ENCODE measurements at places on chromosomes 2 and 18.
A peak's percentile ranks its signal among the peaks of the same experiment; 100 is the strongest.

DNA sequence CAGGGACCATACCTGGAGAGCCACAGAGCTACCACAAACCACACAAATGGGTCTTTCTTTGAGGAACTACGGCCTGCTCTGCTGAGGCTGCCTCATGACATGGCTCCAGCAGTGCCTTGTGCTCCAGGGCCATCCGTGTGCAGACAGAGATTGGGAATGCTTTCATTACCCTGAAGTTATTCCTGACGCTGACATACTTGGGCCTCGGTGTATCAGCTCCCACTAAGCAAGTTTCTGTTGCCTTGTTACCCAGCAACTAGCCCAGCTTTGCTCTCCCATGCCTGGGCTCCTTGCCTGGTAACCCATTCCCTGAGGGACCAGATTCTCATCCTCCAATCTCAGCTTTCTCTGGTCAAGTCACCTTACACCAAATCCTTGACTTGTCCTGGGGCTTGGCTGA, 80.3 kb upstream of the FZD7 start:
- DNase-seq, result no peak

GRCh38 chr18:1559563-1559962, 654.9 kb downstream of the ADCYAP1 start:
- no peak for DNase-seq

DNA sequence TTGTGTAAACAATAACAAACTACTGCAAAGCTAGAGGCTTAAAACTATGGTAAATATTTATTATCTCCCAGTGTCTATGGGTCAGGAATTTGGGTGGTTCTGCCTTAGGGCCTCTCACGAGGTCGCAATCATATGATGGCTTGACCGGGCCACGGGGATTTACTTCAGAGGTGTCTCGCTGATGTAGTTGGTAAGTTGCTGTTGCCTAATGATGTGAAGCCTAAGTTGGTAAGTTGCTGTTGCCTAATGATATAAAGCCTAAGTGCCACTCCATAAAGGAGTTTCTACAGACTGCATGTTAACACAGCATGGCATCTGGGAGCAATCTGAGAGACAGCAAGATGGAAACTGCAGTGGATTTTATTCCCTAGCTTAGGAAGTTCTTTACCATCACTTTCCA, 35.8 kb downstream of the FMNL2 start:
- DNase-seq, result no peak

GRCh38 chr18:7725897-7726296, 158.8 kb downstream of the PTPRM start:
- no peak for DNase-seq

DNA sequence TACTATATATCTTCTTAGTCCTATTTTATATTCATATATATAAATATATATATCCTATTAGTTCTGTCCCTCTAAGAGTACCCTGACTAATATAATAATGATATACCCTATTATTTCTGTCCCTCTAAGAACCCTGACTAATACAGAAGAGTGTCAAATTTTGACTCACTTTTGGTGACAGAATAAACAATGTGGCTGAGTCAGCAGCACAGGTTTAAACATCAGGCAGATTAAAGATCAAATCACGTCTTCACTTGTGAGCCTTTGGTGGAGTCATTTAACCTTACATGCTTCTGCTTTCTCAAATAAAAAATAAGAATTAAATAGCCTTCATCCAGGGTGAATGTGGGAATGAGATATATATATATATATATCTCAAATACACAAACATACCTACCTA, 615.9 kb upstream of the GCFC2 start:
- no peak for DNase-seq

DNA sequence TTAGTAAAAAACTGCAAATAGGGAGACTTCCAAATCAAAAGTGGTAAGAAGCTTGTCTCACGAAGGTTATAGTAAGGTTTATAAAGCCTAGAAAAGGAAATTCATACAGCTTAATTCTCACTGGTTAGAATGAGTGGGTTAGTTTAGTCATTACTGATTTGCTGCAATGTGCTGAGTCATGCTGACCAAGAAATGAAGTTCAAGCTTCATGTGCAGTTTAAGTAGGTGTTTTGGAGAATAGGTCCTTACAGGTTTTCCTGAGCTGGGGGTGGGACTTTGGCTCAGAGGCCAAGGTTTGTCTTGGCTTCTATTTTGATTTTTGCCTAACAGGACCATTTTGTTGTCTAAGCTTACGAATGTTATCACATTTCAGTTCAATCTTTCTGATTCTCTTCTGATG, 15.1 kb downstream of the CLIP4 start:
- no peak for DNase-seq

DNA sequence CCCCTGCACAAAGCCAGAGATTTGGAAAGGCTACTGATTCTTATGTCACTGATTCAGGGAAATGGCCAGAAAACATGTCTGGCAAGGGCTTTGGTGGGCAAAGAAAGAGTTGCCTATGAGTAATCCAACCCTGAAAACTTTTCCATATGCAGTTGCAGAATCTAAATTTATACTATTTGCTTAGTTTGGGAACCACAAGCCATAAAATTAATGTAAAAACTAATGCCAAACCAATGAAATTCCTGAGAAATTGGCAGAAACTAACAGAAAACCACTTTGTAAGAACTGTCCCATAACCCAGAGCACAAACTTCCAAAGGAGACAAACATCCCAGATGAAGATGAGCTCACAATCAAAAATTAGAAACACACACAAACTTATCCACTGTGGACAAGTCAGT, 48.8 kb downstream of the TCF4 start:
- no peak for DNase-seq

GRCh38 chr2:220619525-220620220, 952.4 kb downstream of the EPHA4 start:
- DNase-seq, result no peak

DNA sequence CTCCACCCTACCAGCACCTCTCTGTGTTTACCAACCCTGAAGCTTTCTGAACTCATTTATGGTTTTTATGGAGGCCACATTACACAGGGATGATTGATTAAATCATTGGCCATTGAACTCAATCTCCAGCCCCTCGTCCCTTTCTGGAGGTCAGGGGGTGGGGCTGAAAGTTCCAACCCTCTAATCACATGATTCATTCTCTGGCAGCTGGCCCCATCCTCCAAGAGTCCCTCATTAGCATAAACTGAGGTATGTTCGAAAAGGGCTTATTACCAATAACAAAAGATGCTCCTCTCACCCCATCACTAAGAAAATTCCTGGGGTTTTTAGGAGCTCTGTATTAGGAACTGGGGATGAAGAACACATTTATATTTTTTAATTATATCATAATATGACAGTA, 92.3 kb downstream of the DIS3L2 start:
- DNase-seq, result no peak

- peak; percentile 81 for DNase-seq
Observed at GRCh38 chr2:10447300-10447894, 730 bp downstream of the ODC1 start.

DNA sequence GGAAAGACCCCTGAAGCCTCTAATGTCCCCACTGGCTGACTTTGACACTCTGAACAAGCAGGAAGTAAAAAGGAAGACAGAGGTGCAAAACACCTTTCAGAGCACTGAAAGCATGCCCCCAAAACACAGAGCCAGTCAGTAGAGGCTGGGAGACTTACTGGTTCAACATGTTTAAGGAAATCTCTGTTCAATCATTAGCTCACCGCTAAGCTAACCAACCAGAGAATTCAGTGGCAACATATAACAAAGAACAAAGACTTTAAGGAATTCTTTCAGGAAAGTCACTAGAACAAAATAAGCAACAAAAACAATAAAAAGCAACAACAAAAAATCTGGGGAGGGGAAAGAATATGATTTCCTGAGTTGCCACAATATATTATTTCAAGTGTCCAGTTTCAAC, 24.1 kb upstream of the RNU4ATAC start:
- no peak for DNase-seq

GRCh38 chr18:9742524-9743131, 34.5 kb downstream of the RAB31 start:
- DNase-seq, result no peak

GRCh38 chr18:26621161-26622026, 73.0 kb upstream of the KCTD1 start:
- peak; percentile 60 for DNase-seq

- no peak for DNase-seq
Observed at GRCh38 chr2:80328159-80328571, 23.6 kb upstream of the LRRTM1 start.

DNA sequence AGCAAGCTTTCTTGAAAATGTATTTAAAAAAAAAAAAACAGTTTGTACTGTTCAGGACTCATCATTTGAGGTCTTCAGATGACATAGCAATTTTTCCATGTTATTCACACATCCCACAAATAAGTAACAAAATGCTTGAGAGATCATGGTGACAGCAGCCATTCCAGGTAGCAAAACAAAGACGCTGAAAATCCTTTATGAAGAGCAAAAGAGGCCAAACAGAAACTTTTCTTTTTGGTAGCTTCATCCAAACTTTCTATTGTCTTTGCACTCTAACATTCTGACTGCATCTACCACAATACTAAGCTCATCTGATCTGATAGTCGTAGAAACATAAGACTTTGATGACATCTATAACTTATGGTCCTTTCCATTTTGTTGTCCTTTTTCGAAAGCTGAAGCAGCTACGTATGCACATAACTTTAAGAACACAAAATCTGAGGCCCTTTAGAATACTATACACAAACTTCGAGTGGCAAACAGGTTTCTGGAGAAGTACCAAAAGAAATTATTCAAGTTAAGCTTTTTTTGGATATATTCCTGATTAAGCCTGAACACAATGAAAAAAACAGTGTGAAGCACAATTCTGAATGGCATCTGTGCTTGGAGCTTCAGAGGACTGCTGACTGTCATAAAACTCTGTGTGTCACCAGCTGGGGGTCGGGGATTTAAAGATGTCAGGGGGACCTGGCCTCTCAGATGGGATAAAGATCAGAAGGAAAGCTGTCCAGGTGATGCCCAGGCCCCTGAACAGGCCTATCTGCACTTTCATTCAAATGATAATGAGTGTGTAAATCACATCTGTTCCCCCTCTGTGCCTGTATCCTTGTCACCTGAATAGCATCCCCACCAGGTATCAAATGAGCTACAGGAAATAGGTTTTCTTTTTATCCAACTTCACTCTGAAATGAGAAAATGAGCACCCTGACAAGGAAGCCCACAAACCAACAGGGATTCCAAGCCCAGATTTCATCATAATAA, 75.8 kb downstream of the ZEB2 start:
- no peak for DNase-seq

DNA sequence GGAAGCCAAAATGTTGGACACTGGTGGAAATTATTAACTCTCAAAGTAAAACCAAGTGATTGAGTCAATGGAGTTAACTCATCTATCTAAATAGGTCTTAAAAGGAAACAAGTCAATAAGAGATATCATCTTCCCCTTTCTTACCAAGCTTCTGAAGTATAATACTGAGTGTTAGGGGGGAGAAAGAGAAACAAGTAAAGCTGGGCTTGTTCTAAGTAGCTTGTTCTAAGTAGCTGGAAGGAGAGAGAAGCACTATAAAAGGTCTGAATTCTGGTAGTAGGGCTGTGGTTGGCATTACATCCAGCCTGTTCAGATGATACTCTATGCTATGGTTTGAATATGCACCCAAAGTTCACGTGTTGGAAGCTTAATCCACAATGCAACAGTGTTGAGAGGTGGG, 26.8 kb downstream of the YES1 start:
- DNase-seq, result no peak

- DNase-seq, result peak; percentile 66
Observed at GRCh38 chr2:201900362-201900761, 94.0 kb downstream of the CDK15 start.

DNA sequence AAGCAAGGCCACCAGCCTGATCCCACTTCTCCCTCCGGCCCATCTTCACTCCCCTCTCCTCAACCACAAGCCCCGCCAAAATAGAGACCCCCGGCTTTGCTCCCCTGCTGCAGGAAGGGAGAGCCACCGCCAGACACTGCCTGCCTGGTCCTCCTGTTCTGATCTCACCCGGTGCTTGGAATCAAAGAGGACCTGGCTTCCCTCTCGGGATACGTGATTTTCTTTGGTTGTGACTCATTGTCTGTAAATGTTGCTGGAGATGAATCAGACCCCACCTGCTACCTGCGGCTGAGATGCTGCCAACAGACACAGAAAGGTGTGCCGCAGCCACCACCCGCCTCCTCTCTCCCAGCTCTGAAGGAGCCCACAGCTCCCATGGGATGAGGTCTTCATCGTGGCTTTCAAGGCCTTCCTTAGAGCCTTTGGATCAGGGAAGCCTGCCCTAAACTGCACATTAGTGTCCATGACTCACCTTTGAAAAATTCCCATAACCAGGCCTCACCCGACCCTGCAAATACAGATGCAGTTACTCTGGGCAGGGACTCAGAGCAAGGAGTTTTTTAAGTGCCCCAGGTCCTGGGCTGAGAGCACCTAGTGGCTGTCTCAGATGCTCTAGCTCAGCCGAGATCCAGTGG, 79.4 kb upstream of the ZNF532 start:
- no peak for DNase-seq

DNA sequence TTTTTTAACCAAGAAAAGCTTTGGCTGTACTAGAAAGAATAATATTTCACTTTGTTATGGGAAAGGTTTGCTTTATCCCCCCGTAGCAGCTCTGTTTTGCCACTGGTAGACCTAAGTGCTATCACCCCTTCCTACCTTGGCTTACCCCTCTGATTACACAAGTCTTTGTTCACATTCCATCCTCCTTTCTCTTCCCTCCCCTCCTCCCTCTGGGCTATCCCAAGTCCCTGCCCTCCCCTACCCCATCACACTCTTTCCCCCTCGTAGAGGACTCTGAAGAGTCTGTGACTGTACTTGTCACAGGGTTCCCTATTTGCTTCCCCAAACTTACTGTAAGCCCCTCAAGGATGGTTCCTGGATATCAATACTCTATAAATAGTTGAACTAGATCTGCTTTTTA, 152.9 kb upstream of the NOSTRIN start:
- no peak for DNase-seq

- peak; percentile 24 for DNase-seq
Observed at GRCh38 chr2:177262092-177262491, 2.4 kb downstream of the NFE2L2 start.

DNA sequence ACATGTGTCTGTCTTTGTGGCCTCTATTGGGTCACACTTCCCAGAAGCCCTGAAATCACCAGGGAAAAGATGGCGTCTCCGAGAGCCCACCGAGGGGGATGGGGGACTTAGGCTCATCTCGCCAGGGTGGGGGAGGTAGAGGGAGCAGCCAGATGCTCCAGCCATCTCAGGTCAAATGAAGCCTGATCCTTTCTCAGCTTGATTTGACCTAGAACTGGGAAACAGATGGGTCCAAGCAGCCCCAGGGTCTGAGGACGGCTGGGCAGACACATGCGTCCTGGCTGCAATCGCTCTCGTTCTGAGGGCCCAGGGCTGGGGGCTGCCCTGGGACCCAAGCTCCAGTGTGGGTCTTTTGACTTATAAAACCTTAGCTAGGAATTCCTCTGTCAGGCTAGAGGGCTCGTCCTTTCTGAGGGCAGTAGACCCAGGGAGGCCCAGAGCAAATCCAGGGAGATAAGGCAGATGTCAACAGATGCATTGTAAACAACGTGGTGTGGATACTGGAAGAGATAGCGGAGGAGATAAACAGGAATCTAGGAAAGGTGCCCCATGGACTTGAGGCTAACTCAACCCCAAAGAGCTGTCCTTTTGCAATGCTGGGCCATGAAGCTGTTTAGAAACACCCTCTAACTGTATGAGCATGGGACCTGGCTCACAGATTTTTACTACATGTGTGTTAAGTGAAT, 127.7 kb downstream of the MYCN start:
- no peak for DNase-seq
